Stimulated activated CD4-positive, alpha-beta T cell treated with anti-CD3 and anti-CD28 coated beads, Interleukin-1b, Interleukin-23, amount 100 ng/mL, for 1 hour (primary cell): ENCODE measurements at places on chromosomes 6 and 20.

DNA sequence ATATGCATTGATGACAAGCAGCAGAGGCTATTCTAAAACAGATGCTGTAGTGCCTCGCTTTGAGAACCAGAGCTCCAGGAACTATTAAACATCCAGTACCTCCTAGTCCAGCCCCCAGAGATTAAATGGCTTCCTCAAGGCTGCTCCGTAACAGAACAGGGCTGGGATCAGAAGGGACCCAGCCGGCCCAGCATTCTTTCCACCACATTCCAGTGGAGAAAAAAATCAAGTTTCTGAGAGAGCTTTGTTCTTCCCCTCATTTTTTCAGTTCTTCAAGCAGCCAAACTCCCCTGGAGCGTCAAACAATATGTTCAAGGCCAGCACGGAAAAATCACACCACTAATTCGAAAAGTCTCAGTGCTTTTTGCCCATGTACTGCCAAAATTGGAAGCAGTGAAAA lies 5.8 kb upstream of the STMND1 start:
- no peak for DNase-seq

GRCh38 chr6:101231606-101232235 lies 161.8 kb upstream of the GRIK2 start:
- no peak for DNase-seq

DNA sequence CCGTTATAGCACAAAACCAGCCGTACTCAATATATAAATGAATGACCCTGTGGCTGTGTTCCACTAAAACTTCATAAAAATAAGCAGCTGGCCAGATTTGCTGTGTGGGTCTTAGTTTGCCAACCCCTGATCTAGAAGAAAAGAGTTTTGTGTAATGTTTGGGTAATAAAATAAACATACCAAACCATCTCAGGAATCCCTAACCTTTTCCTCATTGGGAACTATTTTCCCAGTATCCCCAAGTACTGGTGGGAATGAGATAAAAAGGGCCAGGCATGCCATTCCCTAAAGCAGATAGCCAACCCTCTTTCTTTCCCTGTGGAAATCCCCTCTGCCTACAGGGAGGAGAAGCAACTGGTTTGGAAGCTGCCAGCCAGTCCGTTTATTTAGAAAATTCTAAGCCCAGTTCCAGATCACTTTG lies 169.1 kb upstream of the AKAP12 start:
- no peak for DNase-seq

- no peak for DNase-seq
Measured at GRCh38 chr6:39666706-39667489, 58.3 kb downstream of the KIF6 start.

DNA sequence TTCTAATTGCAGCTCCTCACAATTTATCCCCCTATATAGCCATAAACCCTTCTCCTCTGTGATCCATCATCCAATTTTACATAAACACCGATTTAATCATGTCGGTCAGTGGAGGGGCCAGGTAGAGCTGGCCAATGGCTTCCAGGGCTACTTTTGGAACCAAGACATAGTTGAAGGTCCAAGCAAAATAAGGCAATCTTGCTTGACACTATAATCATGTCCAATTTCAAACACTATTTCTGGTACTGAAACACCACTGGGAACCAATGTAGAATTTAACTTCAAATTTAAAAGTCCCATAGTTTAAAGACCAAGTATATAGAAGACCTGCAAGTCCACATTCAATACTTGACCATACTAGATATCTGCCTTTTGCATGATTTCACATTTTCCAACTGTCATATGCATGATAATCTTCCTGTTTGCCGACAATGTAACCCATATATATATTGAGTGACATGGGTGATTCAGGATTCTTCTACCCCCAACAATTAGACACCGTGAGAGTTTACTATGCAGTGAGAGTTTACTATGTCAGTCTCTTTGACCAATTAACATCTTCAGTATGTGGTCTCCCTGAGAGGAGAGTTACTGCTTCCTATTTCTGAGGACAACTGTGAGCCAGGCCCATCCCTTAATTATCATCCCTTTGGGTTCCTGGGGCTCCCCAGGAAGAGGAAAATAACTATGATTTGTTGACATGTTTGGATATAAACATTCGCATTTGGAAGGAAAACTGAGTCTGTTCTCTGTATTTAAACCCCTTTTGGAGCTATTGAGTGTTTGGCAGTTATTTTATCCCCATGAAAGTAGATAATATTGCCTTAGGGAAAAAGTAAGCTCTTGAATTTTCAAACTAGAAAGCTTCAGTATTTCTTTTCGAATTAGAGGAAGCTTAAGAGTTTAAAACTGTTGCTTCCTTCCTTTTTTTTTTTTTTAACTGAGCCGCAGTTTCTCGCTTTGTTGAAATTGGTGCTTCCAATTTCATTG lies 31.8 kb downstream of the SAMD3 start:
- no peak for DNase-seq

DNA sequence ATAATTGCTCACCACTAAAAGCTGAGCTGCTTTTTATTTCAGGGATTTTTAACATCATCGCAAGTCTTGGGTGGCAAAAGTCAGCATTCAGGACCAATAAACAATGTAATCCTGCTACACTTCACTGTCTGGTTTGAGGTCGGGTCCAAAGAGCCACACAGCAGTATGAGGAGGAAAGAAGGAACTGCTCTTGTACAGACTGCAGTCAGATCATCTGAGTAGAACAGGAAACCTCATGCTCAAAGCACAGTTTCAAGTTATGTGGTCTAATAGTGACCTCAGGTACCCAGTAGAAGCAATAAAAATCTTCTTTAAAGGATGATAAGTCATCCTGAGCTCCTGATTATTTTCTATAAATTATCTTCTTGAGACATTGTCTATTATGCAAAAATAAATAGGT lies 211.4 kb downstream of the FUT9 start:
- no peak for DNase-seq

DNA sequence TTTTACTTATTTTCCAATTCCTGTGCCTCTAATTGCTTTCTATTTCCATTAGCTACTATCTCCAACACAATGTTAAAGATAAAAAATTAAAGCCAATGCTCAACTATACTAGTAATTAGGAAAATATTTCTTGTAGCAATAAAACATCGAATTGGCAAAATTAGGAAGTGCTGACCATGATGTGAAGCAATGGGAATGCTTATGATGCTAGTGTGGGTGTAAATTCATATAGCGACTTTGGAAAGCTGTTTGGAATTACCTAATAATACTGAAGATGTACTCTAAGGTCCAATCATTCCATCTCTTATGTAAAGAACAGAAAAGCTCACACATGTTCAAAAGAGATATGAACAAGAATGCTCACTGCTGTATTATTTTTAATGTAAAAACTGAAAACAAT lies 78.2 kb downstream of the UBE3D start:
- no peak for DNase-seq

- DNase-seq, result no peak
Measured at GRCh38 chr6:136641166-136641565, 90.9 kb upstream of the MAP7 start.

DNA sequence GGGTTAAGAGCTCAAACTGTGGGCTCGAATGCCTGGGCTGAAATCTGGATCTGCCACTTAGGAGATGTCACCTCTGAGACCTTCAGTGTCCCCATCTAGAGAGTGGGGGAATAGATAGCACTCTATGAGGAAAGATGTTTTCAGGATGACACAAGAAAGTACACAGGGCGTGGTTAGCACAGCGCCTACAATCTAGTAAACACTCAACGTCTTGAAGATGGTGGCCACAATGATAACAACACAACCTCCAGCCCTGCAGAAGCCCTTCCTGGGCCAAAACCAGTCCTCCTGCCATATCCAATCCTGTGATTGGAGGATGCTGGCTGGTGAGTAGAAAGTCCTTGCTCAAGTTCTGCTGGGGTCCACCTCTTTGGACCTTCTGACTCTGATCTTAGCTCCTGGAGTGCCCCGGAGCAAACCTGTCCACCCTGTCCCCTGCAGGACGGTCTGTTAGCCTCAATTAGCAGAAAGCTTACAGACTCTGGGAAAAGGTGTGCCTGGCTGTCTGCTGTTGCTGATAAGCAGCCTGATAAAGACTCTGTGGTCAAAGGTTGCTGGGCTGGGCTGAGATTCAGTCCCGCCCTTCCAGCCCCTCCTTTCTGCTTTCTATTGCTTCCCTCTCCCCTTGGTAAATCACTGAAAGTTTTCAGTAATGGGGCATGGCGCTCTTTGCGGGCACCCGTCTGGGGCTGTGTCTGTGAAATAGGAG lies 8.2 kb downstream of the EDN3 start:
- no peak for DNase-seq

GRCh38 chr6:3630258-3630835 lies 121.2 kb downstream of the PXDC1 start:
- DNase-seq, result no peak

GRCh38 chr20:55159230-55159629 lies 683.8 kb downstream of the DOK5 start:
- DNase-seq, result no peak

- no peak for DNase-seq
Measured at GRCh38 chr6:136809091-136809860, 13.1 kb upstream of the PEX7 start.

- no peak for DNase-seq
Measured at GRCh38 chr6:79783670-79784394, 152.7 kb downstream of the SH3BGRL2 start.

DNA sequence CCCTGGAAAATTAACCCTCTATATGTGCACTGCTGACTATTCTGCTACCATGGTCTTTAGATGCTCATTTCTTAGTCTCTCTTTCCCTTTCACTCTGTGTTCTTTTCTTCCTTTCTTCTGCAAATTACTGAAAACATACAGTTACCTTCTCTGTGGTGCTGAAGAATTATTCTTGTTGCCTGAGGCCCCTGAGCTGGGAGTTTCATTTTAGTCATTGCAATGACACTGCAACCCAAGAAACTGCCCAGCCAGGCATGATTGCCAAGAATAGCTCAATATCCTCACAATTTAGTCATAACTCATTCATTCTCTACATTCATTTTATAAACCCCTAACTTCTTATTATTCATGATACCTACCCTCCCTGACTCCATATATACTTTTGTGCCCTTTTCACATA lies 245.8 kb upstream of the RAB32 start:
- no peak for DNase-seq

DNA sequence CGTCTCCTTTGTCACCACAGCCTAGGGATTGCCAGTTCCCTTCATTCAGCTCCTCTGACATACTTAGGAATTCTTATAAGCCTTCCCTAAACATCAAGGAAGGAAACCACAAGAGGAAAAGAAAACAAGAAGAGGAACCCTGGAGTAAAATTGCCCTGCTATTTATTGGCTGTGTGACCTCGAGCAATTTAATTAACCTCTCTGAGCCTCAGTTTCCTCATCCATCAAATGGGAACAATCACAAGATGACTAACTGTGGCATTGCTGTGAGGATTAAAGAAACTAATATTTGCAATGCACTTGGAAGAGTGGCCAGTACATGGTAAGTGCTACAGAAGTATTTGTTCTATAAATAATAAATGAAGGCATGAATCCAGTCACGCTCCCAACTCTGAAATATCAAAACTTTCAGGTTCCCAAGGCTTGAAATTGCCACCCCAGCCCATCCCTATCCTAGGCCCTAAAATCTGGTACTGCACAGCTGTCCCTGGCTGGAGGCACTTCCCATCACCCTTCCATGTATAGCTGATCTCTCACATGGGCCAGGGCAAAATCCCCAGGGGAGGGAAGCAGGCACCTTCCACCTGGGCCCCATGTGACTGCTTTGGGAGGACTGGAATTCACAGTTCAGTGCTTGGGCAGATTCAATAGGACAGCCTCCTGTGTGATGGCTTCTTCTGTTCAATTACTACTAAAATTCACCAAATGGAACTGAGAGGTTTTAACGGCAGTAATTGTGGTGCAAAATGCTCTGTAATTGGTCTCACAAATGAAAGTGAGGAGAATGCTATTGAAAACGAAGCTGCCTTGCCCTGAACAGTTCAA lies 78.0 kb upstream of the MAFB start:
- no peak for DNase-seq

- DNase-seq, result no peak
Measured at GRCh38 chr6:144007478-144008119, 460 bp downstream of the PLAGL1 start.

DNA sequence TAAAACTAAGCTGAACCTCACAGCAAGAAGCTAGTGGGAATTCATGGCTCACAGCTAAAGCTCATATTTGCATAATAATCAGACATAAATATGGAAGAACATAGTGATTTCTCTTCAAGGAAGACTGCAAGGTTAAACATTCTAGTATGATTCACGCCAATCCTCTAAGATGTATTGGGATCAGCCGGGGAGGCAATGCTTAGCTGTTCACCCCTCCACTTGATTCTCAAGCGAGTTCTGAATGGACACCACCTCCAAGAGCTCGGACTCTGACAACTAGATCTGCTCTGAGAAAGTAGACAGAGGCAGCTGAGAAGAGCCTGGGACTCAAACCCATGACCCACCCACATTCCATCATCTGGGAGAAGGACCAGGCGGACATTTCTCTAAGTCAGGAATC lies 118.4 kb upstream of the EDN1 start:
- DNase-seq, result no peak

GRCh38 chr6:18585032-18585573 lies 198.0 kb downstream of the RNF144B start:
- DNase-seq, result no peak

- no peak for DNase-seq
Measured at GRCh38 chr20:7174554-7174953, 407.1 kb downstream of the BMP2 start.

- no peak for DNase-seq
Measured at GRCh38 chr6:170295510-170296422, 4.9 kb upstream of the DLL1 start.

DNA sequence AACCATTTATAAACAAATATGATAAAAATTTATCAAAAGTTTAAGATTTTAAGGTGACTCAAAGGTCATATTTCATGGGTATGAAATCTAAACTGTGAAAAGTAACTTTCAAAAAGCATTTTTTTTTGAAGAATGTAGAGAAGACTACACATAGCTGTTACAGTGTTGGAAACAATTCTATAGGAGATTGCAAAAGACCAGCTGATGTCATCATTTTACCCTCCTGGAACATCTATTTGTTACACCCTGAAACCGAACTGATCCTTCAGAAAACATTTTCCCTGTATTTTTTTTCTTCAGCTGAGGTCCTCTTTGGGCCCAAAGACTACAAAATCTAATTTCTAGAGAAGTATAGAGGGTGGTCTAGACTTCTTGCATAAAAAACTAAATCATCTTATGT lies 297.5 kb upstream of the FERMT1 start:
- DNase-seq, result no peak

- no peak for DNase-seq
Measured at GRCh38 chr6:88164061-88164460, 2.1 kb downstream of the CNR1 start.

DNA sequence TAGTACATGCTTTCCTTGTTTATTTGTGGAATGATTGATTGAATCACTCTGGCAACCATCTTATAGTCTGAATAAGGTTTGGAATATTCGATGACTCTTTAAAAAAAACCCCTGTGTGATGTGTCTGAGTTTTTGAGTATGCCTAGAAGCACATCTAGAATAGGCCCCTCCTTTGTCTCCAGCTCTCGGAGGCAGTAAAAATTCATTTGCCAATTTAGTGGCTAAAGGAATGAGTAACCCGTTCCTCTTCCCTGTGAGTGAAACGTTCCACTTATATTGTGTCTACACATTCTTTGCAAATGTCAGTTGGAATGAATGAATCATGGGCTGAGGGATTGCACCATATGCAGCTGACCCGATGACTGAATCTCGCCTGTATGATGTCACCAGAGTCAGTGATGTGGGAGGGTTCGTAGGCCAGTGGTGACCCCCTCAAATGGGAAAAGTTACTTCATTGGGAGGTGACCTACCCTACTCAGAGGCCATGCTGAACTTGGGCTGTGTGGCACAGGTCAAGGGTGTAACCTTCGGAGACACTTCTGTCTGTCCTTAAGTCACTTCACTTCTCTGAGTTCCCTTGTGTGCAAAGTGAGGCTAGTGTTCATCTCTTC lies 21.6 kb downstream of the MOCS3 start:
- DNase-seq, result no peak

- DNase-seq, result no peak
Measured at GRCh38 chr20:36860811-36861624, 14.9 kb upstream of the TLDC2 start.
